ENCODE measurements at places on chromosomes 7 and 10.

- DNase-seq = no peak
These were observed 45.4 kb downstream of the NT5C2 start for GRCh38 chr10:103147645-103148044.

DNA sequence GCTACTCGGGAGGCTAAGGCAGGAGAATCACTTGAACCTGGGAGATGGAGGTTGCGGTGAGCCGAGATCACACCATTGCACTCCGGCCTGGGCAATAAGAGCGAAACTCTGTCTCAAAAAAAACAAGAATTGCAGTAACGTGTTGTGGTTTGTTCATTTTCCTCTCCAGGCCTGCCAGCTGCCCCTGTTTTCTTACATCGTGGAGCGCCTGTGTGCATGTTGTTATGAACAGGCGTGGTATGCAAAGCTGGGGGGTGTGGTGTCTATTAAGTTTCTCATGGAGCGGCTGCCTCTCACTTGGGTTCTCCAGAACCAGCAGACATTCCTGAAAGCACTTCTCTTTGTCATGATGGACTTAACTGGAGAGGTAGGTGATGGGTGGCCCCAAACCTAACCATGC is 52.1 kb downstream of the TRRAP start:
- DNase-seq = no peak

DNA sequence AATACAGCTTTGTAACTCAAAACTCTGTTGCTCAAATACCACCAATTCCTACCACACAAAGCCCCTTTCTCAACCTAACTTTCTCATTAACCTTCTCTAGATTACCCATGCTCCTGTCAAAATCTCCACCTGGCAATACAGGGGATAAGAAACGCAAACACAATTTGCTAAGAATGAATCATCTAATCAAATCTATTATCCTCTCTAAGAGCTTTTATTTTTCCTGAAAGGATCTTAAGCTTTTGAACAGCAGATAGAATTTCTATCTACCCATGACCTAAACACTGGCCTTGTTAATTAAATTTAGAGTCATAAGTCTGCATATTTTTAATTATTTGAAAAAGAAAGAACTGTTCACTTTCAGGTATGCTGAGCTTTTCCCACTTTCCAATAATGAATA is 98.3 kb downstream of the HBP1 start:
- DNase-seq = no peak

- no peak for DNase-seq
These were observed 206.7 kb downstream of the PCDH15 start for GRCh38 chr10:54594289-54594688.

GRCh38 chr7:94998266-94999068 is 91.1 kb downstream of the PPP1R9A start:
- DNase-seq = no peak

GRCh38 chr7:681551-682307 is 44.8 kb upstream of the DNAAF5 start:
- no peak for DNase-seq

DNA sequence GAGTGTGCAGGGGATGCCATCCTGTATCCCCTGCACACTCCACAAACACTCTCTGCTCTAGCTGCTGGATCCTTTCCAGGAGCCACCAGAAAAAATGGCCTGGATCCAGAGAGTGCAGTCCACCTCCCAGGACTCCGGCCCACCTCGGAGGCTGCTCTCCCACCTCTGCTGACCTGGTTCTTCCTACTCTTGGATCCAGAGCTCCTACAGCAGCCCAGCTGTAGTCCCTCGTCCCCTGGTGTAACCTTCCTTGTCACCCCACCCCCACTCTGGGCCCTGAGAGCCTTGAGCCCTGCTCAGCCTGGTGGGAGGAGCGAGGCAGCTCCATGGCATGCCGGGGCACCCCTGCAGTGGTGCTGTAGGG is 54.4 kb downstream of the GOLGA7B start:
- no peak for DNase-seq

DNA sequence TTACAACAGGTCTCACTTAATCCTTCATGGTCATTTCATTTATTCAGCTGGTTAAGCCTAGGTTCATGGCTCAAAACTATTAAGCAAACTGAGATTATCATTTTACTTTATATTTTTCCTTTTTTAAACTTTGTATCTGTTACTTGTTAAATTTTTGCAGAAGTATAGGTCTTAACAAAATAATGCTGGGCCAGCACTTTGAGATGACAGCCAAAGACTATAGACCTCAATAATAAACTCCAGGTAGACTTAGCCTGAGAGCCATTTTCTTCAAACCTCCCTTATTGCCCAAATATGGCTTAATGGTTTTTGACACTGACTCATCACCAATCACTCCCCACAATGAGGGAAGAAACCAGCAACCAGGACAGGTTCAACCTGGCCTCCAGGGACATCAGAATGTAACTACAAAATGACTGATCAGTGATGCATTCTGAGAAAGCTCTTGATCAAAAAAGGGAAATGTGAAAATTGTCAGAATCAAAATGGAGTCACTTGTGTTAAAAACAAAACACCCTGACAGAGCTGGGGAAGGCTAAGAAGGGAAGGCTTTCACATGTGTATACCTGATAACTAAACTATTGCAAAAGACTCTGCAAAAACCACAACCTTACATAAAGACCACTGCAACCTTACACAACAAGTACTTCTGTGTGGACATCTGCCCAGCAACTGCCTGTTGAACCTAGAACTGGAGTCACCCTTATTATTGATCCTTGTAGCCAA is 2.1 kb upstream of the CCDC126 start:
- DNase-seq = no peak

Data from astrocyte of the cerebellum (primary cell).